Activated CD8-positive, alpha-beta memory T cell treated with anti-CD3 and anti-CD28 coated beads, Interleukin-2, amount 10 ng/mL, durations not matched to agents 7 days and 5 days (primary cell): ENCODE measurements at places on chromosomes 5 and 9. TPM values are rescaled to one million over a fixed set of nuclear protein-coding genes. Genes with fewer than 3 reads are reported as not detected.
A peak's percentile ranks its signal among the peaks of the same experiment; 100 is the strongest.

- no peak overlapping the region for H3K4me3 ChIP-seq
- DNase-seq: peak; percentile 19
- peaks cover 22% of the 10 kb centered on the region for H3K27me3 ChIP-seq
- peaks cover 4% of the 10 kb centered on the region for H3K4me1 ChIP-seq
- no peak overlapping the region for H3K27ac ChIP-seq
Observed at GRCh38 chr9:127149010-127149409, 26.6 kb upstream of the ANGPTL2 start.

- H3K4me1 ChIP-seq: no peaks in the 10 kb centered on the region
- H3K27ac ChIP-seq: no peak overlapping the region
- DNase-seq: no peak
- H3K27me3 ChIP-seq: no peaks in the 10 kb centered on the region
- no peak overlapping the region for H3K4me3 ChIP-seq
- no peaks in the 10 kb centered on the region for H3K36me3 ChIP-seq
Observed at GRCh38 chr9:110984890-110985437, 53.3 kb downstream of the LPAR1 start.

- no peak overlapping the region for H3K4me3 ChIP-seq
- no peaks in the 10 kb centered on the region for H3K36me3 ChIP-seq
- H3K4me1 ChIP-seq: no peaks in the 10 kb centered on the region
- H3K27me3 ChIP-seq: peaks cover 2% of the 10 kb centered on the region
- no peak for DNase-seq
Observed at GRCh38 chr5:10505517-10506095, 58.3 kb upstream of the ANKRD33B start.

- peak overlapping the region; percentile 96 for H3K4me3 ChIP-seq
- DNase-seq: peak; percentile 53
- peaks cover 43% of the 10 kb centered on the region for H3K36me3 ChIP-seq
- H3K27me3 ChIP-seq: no peaks in the 10 kb centered on the region
- H3K4me1 ChIP-seq: peaks cover 65% of the 10 kb centered on the region
- peak overlapping the region; percentile 94 for H3K27ac ChIP-seq
Observed at GRCh38 chr5:14665101-14665822, 744 bp downstream of the OTULIN start.

- peak overlapping the region; percentile 71 for H3K4me3 ChIP-seq
- DNase-seq: no peak
- H3K27me3 ChIP-seq: peaks cover 39% of the 10 kb centered on the region
- H3K4me1 ChIP-seq: peaks cover 16% of the 10 kb centered on the region
Observed at GRCh38 chr9:137045294-137046087, 486 bp downstream of the NPDC1 start.

- H3K4me3 ChIP-seq: no peak overlapping the region
- no peaks in the 10 kb centered on the region for H3K4me1 ChIP-seq
- no peak for DNase-seq
- H3K27ac ChIP-seq: no peak overlapping the region
Observed at GRCh38 chr5:135458356-135458755, 6.2 kb upstream of the TIFAB start.

GRCh38 chr5:88761939-88762338 lies 121.0 kb downstream of the MEF2C start:
- H3K36me3 ChIP-seq: no peaks in the 10 kb centered on the region
- no peak overlapping the region for H3K4me3 ChIP-seq
- H3K4me1 ChIP-seq: no peaks in the 10 kb centered on the region

DNA sequence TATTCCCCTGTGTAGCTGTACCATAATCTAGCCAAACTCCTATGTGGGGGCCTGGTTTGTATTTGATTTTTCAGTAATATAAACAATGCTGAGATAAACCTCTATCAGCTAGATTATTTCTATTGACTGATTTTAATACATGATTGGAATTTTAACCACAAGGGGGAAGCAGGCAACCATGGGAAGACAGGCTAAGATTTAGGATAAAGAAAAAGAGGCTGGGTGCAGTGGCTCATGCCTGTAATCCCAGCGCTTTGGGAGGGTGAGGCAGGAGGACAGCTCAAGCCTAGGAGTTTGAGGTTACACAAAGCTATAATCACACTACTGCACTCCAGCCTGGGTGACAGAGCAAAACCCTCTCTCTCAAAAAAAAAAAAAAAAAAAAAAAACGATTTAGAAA lies 18.1 kb upstream of the GPX3 start:
- no peaks in the 10 kb centered on the region for H3K27me3 ChIP-seq
- H3K4me1 ChIP-seq: no peaks in the 10 kb centered on the region
- no peak for DNase-seq
- no peaks in the 10 kb centered on the region for H3K36me3 ChIP-seq
- H3K4me3 ChIP-seq: no peak overlapping the region

DNA sequence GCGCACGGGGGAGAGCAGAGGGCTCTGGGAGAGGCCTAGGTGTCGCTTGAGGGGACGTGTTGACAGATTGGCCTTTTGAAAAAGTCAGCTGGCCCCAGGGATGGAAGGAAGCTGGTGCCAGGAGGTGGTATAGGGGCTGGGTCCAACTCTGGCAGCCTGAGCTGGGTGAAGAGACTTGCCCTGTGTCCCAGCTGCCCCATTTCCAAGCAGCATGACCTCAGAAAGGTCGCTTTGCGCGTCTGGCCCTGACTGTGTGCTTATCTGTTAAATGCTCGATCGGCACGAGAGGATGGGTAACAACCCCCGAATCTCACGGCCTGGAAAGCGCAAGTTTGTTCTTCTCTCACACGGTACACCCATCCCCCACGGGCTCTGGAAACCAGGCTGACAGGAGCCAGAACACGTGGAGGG lies 31.2 kb upstream of the LAMC3 start:
- H3K27ac ChIP-seq: no peak overlapping the region
- no peaks in the 10 kb centered on the region for H3K36me3 ChIP-seq
- no peaks in the 10 kb centered on the region for H3K27me3 ChIP-seq
- DNase-seq: no peak
- no peak overlapping the region for H3K4me3 ChIP-seq

DNA sequence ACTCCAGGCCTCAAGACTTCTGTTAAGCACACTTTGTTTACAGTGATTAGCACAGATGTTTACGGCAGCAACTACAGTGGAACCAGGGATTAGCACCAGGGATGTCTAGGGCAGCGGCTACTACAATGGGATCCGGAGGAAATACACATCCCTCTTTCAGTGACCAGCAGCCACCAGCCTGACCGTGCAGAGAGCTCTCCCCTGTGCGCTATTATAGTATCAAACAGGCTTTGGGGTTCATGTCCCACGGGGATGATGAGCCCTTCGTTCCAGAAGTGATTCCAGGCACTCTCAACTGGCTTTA lies 21.5 kb downstream of the GFPT2 start:
- no peak overlapping the region for H3K4me3 ChIP-seq
- peaks cover 3% of the 10 kb centered on the region for H3K4me1 ChIP-seq
- peak; percentile 37 for DNase-seq

Gene TTC1
- total RNA-seq: 39.3 TPM

Gene SLC2A6
- 5.5 TPM for total RNA-seq

Gene WHRN
- 6.5 TPM for total RNA-seq

Gene ANKHD1
- 111 TPM for total RNA-seq

Gene PDLIM4
- not detected for total RNA-seq
